T-cell (primary cell): ENCODE measurements at places on chromosomes 2 and 18.
A peak's percentile ranks its signal among the peaks of the same experiment; 100 is the strongest.

- DNase-seq = no peak
Measured at GRCh38 chr2:62974999-62975398, 75.6 kb upstream of the OTX1 start.

- DNase-seq = no peak
Measured at GRCh38 chr2:224882291-224883171, 159.7 kb downstream of the DOCK10 start.

DNA sequence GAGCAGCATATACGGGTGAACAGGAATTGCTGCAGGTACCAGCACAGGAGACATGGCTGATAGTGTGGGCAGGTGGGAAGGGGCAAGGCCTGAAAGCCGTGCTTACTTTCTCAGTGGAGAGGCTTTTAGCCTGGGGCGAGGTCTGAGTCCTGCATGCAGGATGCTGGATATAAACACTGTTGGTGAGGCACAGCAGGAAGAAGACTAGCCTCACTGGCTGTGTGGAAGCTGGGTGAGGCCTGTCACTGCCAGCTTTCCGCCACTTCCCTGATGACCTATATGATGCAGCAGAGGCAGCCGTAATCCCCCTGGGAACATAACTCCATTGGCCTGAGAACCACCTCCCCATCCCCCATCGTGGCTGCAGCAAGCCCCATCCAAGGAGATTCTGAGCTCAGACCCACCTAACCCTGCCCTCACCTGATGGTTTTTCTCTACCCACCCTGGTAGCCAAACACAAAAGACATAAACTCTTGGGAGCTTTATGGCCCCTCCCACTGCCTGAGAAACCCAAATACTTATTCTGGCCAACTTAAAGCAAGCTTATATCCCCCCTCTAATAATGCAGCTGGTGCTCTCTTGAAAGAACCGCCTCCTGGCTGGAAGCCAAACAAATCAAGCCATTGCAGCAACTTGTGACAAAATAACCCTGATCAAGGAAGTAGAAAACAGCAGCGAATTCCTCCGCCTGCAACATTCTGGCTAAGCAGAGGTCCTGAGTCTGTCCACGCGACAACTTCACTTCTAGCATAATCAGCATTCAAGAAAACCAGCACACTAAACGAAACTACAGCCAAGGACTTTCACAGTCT lies 54.6 kb upstream of the DSC1 start:
- DNase-seq = no peak

GRCh38 chr2:161373942-161374341 lies 42.2 kb upstream of the TBR1 start:
- no peak for DNase-seq

GRCh38 chr2:43803113-43803512 lies 29.3 kb downstream of the DYNC2LI1 start:
- no peak for DNase-seq

- DNase-seq = no peak
Measured at GRCh38 chr2:179746981-179747380, 114.4 kb downstream of the ZNF385B start.

DNA sequence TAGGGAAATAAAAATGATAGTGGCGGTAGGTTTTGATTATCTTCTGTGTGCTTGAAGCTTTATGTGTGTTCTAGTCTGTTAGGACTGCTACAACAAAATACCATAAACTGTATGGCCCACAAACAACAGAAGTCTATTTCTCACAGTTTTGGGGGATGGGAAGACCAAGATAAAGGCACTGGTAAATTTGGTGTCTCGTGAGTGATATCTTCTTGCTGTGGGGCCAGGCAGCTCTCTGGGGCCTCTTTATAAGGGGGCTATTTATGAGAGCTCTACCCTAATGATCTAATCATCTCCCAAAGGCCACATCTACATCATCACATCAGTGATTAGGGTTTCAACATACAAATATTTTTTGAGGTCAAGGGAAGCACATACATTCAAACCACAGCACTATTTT lies 86.8 kb upstream of the SPHKAP start:
- no peak for DNase-seq

DNA sequence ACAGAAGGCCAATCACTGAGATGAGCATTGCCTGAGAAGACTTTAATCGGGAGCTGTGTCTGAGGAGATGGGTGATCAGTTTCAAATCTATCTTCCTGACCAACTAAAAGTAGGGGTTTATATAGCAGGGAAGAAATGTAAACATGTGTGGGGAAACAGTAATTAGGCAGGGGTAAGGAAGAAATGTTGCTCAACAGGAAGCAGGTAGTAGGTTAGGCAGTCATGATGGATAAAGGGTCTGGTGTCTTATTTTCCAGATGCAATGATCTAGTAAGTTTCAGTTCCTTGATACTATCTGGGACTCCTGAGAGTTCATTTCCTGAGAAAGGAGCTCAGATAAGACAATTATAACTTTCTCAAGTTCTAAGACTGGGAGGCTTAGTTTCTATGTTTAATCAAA lies 33.8 kb upstream of the DNAJC10 start:
- DNase-seq = no peak

- DNase-seq = no peak
Measured at GRCh38 chr2:20496076-20496872, 49.4 kb downstream of the RHOB start.

GRCh38 chr2:200625958-200626363 lies 40.1 kb downstream of the AOX1 start:
- no peak for DNase-seq

DNA sequence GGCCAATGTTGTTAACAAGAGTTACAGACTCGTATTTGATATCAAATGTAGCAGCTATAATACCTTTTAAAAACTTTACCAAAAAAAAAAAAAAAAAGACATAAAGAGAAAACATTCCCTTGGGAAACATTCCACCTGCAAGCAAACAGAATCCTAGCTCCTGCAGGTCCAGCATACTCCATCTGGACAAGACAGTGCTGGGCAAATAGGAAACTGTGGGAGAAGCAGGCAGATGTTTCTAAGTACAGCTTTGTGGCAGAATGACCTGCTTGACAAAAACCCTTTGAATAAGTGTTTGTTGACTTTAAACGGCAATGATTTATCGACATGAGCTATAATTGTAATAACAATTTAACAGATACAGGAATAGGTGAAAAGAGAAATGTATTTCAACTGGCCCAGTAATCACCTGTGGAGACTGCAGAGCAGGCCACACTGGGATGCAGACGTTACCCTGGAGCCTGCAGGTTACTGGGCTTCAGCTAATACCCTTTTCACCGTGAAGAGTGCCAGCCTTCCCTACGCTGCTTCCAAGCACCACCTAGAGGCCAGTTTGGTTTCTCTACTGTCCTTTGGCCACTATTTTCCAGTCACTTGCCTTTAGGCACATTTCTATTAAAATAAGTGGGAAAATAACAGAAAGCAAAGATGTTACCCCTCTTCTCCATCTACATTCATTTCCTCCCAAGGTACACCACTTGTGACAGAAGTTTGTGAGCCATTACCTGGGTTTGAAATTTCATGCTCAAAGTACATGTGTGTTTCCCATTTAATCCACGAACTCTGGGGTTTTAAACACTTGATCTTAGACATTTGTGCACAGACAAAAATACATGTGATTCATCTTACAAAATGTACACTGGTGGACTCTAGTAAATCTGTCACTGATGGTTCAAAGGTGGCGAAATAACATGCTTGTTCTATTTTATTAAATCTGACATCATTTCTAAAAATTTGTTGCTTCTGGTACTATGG lies 96.9 kb upstream of the ZNF397 start:
- no peak for DNase-seq

DNA sequence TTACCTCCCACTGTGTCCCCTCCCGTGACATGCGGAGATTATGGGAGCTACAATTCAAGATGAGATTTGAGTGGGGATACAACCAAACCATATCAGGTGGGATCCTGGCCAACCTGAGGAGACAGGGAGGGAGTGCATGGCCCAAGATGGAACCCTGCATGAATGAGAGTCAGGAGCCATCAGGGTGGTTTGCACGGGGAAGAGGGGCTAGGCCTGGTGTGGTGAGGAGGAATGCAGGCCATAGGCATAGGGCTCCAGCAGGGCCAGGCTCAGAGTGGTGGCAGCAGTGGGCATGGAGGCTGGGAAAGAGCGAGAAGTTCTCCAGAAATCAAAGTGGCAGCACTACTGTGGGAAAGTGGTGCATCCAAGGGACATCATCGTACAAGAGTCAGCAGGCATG lies 74.0 kb upstream of the BCL2L11 start:
- DNase-seq = no peak

- no peak for DNase-seq
Measured at GRCh38 chr2:219461047-219461514, 26.4 kb downstream of the SPEG start.

- DNase-seq = no peak
Measured at GRCh38 chr2:939936-940601, 10.6 kb upstream of the SNTG2 start.

GRCh38 chr18:79478484-79479115 lies 82.9 kb downstream of the NFATC1 start:
- no peak for DNase-seq

- no peak for DNase-seq
Measured at GRCh38 chr2:234998404-234999211, 46.8 kb downstream of the SH3BP4 start.

DNA sequence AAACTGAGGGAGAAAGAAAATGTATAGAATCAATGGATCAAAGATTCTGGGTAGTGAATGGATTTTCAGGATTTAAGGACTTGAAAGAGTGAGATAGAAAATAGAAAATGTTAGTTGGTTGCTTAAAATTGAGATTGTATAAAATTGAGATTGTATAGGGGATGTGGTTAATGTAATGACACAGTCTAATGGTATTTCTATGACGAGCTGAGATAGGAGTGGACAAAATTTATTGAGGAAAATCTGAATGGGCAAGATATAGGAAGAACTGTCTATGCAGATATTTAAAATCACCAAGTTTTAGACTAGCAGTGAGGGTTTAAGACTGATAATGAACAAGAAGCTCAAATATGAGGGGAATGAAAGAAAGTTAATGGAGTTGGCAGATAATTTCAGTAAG lies 406.6 kb downstream of the NYAP2 start:
- no peak for DNase-seq

GRCh38 chr2:43024515-43025011 lies 201.8 kb downstream of the ZFP36L2 start:
- no peak for DNase-seq

- DNase-seq = no peak
Measured at GRCh38 chr2:135791418-135792190, 45.4 kb downstream of the LCT start.

GRCh38 chr18:64707052-64707451 lies 558.2 kb upstream of the LINC00305 start:
- DNase-seq = no peak

DNA sequence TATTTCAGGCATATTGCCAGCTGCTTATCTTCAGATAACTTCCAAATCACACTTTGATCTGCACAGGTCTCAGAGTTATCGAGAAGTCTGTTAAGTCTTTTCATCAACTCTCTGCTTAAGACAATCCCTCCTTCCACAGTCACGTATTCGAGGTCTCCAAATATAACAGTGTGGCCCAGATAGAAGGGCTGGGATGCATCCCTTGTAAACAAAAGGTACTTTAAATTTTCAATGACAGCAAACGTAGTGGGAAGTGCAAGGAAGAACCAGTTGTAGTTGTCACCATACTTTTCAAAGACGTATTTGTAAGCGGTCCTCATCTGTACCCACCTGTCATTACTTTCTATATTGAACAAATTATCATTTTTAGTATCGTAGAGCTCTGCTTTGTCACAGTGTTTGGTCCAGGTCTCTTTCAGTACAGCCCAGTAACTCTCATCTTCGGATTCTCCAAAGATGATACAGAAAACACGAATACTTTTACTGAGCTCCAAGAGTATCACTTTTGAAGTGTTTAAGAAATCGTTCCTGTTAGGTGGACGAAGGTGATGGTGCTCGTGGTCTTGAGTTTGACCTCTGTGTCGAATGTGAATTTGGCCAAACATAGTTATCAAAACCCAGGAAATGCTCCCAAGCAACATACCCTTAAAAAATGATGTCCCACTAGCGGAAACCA lies 445 bp downstream of the C1GALT1C1L start:
- no peak for DNase-seq

DNA sequence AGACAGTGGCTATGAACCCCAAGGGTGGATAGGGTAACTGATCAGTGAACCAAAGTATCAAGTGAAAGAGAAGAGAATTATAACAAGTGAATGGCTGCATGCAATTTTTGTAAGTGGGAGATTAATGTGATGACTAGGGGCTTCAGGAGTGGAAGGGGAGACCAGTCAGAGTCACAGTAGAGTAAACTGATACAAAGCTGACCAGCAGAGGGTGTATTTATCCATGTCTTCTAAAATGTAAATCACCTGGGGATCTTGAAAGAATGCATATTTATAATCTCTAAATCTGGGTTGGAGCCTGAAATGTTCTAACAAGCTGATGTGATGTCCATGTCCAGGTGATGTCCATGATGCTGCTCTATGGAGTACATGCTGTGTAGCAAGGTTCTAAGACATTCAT lies 1351.3 kb upstream of the CHAC2 start:
- DNase-seq = no peak

GRCh38 chr2:159737292-159737916 lies 25.1 kb downstream of the MARCHF7 start:
- DNase-seq = no peak

- DNase-seq = no peak
Measured at GRCh38 chr2:233846387-233847247, 7.7 kb downstream of the HJURP start.

GRCh38 chr2:38371235-38371634 lies 5.8 kb downstream of the ATL2 start:
- no peak for DNase-seq

GRCh38 chr2:57450170-57450569 lies 596.4 kb upstream of the VRK2 start:
- DNase-seq = no peak

DNA sequence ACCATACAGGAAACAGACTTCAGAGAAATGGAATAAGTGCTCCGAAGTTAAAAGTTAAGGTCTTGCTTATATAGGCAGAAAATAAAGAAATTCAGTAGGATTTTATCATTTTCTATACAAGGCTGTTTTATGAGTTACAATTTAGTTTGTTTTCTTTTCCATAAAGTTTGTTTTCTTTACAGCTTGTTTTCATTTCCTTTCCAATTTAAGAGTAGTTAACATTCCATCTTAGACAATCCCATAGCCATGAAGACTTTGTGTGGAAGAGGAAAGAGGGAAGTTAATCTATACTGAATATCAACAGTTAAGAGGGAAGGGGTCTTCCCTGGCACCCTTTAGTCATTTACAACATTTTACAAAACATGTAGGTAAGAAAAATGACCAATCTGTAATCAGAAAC lies 26.5 kb downstream of the TTC32 start:
- no peak for DNase-seq

- no peak for DNase-seq
Measured at GRCh38 chr2:10830641-10831399, 18.2 kb upstream of the PDIA6 start.

DNA sequence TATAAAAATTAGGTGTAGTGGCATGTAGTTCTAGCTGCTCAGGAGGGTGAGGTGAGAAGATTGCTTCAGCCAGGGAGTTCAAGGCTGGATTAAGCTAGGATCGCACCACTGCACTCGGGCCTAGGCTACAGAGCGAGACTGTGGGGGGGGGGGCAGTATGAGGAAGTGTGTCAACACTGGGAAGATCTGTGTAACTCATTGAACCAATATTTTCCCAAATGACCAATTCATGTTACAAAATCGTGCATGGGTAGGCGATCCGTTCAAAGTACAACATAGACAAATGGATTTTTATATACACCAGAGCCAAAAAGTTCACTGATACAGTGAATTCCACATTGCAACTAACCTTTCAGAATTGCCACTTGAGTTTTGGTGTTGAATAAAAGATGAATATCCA lies 8.1 kb downstream of the SMAD4 start:
- DNase-seq = no peak

GRCh38 chr2:230723363-230723762 lies 10.7 kb downstream of the CAB39 start:
- DNase-seq = peak; percentile 43

GRCh38 chr2:48562281-48562680 lies 32.3 kb downstream of the STON1 start:
- DNase-seq = no peak

- no peak for DNase-seq
Measured at GRCh38 chr2:45024600-45025291, 15.5 kb upstream of the SIX2 start.
